ENCODE measurements at places on chromosomes 6 and 20.
A peak's percentile ranks its signal among the peaks of the same experiment; 100 is the strongest.

DNA sequence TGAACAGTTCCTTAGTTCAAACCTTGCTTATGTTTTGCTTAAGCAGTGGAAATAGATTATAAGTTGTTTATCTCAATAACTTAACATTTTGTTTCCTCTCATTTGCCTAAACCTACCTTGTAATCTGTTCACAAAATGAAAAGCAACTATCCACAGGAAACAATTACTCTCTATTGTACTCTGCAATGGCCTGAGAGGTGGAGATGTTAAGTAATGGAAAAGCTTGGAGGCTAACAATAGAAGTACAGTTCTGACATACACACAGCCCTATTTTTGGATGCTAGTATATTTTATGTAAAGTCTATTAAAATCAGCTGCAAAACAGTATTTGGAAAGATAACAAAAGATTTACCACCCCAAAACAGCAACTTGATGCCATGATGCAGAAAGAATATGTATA, 82.1 kb downstream of the TINAG start:
- no peak for DNase-seq

DNA sequence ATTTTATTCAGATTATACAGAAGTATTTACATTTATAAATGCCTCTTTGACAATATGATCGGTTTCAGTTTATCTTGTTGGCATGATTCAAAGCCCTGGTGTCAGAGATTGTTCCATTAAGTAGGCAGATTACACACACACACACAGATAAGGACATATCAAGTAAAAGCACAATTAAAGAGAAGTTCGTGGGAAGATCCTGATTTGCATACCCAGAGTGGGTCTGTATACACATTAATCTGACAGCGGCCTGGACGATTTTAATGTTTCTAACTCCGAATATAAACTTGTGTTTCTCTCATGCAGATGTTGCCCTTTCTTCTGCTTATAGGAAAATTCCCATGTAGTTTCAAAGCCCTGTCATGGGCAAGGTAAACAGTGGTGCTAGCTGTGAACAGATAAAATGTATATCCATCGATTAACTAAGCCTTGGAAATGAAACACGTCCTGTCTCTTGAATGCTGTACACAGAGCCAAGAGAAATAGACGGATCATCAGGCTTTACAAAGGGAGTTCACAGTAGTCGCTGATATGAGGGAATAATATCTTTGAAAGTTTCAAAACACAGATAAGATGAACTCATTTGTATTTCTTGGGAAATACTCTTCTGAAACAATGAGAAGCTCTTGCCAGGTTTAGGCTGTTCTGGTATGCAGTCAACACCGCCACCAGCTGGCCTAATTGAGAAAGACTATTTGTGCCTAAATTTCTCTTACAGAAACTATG, 108.2 kb upstream of the GMDS start:
- peak; percentile 45 for DNase-seq

DNA sequence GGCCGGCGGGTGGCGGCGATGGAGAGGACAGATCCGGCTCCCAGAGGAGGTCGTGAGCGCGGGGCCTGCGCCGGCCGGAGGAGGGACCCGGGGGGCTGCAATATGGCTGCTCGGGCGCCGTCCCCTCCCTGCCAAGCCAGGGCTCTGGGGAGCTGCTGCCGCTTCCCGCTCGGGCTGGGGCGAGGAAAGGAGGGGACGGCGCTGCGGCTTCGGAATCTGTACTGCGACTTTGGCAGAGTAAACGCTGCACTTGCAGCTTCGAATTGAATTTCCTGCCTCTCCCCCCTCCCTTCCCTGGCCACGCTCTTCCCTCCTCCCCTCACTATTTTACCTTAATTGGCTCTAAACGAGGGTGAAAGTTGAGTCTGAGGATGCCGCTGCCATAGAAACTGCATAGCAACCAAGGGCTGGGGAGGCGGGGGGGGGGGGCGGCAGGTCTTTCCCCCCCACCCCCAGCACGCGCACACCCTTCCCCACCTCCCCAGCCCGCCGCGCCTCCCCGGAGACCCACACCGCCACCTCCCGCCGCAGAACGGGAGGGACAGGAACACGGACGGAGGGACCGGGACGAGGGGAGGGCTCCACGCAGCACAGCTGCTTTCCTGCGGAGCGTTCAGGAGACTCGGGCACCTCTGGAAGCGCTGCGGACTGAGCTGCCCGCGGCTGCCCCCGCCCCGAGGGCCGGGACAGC, 93.9 kb downstream of the RNASET2 start:
- DNase-seq: no peak

DNA sequence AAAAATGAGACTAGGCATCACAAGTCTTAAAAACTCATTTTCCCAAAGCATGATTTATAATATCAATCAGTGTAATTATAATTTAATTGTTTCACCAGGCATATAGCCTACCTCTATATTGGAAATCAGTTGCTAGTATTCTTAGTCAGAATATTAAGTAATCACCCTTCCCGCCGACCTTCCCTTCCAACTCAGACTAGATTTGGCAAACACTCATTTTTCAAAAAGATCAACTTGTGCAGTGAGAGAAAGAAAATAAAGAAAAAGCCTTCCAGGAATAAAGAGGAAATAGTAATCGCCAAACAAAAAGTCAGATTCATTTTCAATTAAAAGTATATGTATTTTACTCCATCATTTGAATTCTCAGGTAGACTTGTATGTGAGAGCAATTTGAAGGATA, 1.9 kb upstream of the BMP5 start:
- no peak for DNase-seq

GRCh38 chr20:42775037-42775436, 414.7 kb downstream of the PTPRT start:
- no peak for DNase-seq

DNA sequence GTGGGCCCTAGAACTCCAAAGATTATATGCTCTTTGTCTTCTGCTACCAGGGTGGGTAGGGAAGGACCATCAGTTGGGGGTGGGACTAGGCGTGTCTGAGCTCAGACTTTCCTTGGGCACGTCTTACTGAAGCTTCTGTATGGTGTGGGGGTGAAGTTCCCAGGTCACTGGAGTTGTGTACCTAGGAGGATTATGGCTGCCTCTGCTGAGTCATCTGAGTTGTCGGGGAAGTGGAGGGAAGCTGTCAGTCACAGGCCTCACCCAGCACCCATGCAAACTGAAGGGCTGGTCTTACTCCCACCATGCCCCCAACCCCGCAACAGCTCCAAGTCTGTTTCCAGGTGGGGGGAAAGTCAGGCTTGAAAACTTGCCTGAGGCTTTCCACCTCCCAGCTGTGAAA, 90.1 kb downstream of the LPA start:
- no peak for DNase-seq

DNA sequence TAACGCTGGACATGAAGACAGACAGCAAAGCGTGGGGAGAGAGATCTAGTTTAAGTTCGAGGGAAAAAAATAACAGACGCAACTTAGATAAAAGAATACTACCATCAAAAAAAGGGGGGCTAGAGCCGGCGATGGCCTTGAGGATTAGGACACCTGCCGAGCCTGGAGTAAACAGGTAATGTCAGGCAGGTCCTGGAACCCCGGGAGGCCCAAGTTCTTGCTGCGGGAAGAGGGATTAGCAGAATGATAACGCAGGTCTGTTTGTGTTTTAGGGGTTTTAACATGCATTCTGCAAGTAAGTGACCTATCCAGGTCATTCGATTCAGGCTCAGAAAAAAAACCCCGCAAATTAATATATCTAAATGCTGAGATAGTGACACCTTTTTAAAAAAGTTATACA, 754 bp upstream of the TMEM170B start:
- no peak for DNase-seq

- DNase-seq: peak; percentile 13
Observed at GRCh38 chr6:67535946-67536345, 1099.1 kb upstream of the ADGRB3 start.

DNA sequence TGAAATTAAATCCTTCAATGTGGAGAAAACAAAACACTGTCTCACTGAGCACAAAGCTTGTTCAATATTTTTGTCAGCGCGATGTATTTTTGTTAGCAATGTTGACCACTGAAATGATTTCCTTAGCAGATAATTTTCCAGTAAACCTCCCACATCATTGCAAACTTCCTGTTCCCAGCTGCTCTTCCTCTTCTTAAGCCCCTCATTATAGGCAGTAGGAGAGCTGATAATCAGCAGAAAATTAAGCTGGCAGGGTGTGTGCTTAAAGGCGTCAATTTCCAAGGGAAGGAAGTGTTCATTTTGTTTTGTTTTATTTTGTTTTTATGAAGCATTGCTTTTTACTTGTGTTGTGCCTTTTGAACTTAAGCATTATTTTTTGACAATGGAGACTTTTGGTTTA, 29.1 kb upstream of the TMEM14A start:
- DNase-seq: no peak

DNA sequence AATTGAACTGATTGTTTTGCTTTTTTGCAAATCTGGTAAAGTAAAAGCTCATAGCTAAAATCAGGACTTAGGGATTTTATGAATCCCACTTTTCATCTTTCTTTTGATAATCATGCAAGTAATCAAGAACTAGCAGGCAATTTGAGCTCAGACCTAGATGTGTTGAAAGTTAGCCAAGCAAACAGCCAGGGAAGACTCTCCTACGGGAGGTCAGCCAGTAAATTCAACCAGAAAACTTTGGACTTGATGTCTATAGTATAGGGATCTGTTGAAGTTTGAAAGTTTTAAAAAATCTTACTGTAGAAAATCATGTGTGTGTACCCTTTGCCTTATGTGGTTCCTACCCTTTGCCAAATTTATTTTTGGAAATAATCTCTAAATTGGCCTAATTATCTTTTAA, 95.0 kb upstream of the TPD52L1 start:
- no peak for DNase-seq

GRCh38 chr6:90495216-90495817, 91.6 kb downstream of the MAP3K7 start:
- DNase-seq: no peak

DNA sequence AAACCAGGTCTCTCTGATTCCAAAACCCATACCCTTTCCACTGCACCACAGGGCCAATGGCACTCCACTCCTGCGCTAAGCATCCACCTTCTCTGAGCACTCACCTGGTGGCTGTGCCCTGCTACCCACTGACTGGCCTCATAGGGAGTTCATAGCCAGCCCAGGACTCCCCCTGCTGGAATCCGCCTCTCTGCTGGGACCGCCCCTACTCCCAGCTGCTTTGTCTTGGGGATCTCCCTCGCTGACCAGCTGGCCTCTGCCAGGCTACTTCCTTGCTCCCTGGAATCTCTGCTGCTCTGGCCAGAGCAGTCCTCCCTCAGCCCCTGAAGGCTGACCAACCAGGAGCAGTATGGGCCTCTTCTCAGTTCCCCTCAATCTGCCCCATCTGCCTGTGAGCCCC, 129.7 kb downstream of the FAXC start:
- DNase-seq: no peak

DNA sequence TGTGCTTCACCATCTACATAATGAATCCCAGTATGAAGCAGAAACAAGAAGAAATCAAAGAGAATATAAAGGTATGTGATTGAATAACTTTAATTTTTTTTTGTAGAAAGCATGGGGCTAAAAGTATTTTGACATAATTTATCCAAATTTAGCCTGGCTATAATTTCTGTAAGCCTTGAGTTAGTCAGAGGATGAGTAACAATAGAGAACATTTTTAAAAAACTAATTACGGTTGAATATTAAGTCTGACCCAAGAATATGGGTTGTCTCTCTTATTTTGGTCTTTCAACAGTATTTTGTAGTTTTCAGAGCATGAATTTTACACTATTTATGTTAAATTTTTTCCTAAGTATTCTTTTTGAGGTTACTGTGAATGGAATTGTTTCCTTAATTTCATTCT, 2.5 kb downstream of the GMNN start:
- DNase-seq: no peak

GRCh38 chr6:23587582-23587981, 538.4 kb upstream of the NRSN1 start:
- DNase-seq: no peak

DNA sequence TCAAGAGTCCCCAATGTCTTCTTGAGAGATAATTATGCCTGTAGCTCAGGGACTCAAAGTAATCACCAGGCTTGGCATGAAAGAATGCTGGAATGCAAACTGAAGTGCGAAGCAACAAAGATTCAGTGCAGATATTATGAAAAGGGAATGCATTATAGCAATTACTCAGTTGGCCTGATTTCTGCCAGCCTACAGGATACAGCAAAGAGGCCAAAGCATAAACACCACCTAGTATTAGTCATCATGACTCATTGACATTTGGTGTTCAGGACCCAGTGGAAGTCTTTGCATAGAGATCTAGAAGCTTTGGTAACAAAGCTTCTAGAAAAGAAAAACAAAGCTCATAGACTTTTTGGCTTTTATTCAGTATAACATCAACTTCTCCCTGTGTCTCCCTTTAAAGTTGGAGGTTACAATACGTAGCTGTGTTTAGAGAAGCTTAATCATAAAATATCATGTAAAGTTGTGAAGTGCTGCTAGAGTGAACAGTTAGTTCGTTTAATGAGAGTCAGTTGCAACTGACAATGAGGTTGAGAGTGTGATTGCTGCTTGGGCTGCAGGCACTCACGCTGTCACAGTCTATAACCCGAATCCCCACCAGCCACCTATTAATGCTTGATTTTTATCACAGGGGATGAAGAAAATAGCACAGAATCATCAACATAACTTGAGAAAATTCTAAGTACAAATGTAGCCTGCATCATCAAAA, 932.7 kb downstream of the TFAP2A start:
- peak; percentile 74 for DNase-seq

- DNase-seq: no peak
Observed at GRCh38 chr20:37789408-37789807, 95.6 kb downstream of the CTNNBL1 start.

DNA sequence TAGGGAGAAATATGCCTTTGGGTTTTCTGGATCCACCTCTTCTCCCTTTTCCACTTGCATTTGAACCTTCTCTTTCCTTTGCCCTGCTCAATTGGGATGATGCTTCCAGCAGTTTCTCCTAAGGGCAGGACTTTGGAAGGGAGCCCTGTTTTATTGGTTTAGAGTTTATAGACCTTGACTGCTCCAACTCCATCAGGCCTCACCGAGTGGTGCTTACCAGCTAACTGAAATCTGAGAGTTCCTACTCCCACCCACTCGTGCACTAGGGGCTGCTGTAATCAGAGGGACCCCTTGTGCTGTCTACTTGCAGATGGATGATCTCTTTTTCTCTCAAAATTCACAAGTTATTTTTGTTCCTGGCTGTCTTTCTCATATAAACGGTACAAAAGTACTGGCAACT, 121.3 kb upstream of the SLC22A16 start:
- DNase-seq: no peak

DNA sequence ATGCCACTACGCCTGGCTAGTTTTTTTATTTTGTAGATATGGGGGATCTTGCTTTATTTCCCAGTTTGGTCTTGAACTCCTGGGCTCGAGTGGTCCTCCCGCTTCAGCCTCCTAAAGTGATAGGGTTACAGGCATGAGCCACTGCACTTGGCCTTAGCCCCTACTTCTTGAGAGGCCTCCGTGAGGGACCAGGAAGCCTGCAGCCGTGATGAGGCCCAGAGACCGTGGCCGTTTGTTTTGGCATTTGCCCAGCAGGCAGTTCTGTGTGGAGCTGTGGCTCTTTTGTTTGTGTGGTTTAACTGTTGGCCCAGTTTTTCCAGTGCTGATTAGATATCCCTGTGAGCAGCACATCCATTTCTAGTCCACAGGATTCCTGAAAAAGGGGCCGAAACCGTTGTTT, 39.8 kb downstream of the SRSF3 start:
- peak; percentile 33 for DNase-seq

- no peak for DNase-seq
Observed at GRCh38 chr20:24892931-24893330, 56.1 kb upstream of the CST7 start.
